B cell (primary cell): ENCODE measurements at places on chromosomes 2 and 18.
A peak's percentile ranks its signal among the peaks of the same experiment; 100 is the strongest.

- no peak for DNase-seq
Observed at GRCh38 chr18:36831139-36831538, 2.2 kb downstream of the KIAA1328 start.

DNA sequence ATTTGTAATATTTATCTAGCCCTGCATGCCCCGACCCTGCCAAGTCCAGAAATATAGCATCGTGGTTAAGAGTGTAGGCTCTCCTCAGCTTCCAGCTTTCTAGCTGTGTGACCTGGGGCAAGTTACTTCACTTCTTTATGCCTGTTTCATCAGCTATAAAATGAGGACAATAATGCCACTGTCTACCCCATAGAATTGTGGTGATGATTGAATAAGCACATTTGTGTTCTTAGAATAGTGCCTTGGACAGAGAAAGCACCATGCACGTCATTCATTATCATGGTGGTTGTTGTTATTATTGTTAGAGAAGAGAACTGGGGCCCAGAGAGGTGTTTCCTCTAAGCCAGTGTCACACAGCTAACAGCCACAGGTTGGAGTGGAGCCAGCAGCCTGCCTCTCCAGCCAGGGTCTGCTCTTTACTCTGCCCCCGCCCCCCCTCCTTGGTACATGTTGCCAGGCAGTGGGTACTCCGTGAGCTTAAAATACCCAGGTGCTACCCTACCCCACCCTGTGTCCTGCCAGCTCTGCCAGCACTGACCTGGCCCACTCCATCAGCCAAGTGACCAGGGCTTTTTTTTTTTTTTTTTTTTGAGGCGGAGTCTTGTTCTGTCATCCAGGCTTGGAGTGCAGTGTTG lies 202.1 kb downstream of the CTIF start:
- DNase-seq = no peak

DNA sequence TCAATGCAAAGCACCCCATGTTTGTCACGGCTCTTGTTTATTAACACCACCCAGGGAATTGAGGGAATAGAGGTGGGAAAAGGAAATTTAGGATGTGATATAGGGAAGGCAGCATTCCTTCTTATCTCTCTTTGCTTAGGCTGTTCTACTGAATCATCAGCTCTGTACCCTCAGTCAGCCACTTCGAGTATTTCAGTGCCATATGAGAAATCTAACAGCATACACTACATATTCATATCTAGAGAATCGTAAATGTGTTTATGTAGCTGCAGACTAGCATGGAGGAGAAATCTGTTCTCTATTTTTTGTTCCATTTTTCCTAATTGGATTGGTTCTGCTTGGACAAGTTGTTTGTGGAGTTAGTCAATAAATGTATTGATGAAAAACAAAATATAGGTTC lies 187.8 kb downstream of the CTNNA2 start:
- no peak for DNase-seq

DNA sequence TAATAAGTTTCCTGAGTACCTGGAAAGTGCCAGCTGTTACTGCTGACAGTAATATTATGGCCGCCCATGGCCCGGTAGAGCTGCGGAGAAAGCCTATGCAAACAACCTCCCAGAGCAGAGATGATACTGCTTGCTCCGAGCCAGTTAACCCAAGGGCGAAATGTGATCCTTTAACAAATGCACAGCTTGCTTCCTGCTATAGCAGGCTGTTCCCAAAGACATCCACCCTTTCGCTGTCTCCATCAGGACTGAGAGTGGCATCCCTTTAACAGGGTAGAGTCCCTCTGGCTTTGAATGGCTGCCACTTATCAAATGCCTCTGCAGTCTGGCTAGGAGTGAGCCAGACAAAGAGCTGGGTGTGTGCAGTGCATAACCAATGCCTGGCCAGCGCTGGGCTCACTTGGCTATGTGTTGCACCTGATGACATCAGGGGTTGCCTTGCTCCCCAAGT lies 69.7 kb upstream of the DAPL1 start:
- no peak for DNase-seq

DNA sequence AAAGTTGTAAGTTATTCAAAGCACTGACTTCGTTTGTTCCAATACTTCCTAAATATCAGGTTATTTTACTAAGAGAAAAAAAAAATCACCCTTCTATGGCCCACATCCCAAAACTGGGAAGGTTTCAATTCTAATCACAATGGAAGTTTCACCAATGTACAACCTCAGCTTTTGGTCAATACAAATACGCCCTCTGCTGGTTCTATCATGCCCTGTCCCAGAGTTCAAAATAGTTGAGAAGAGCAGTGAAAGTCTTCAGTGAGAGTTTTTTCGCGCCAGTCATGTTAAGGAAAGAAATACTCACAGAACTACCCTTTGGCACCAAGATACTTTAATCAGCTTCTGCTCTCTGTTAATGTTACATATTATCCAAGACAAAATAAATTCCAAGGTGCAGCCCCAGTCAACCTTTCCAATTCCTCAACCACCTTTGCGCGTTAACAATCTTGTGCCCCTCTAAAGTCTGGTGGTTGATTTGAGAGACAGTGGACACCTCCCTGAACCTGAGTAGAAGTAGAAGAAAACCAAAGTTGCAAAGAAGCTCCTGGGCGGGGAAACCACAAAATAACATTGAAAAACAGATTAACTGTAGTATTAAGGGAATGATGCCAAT lies 59.9 kb downstream of the SUMO1 start:
- DNase-seq = peak; percentile 69

GRCh38 chr2:120722246-120722567 lies 13.5 kb upstream of the GLI2 start:
- DNase-seq = no peak

DNA sequence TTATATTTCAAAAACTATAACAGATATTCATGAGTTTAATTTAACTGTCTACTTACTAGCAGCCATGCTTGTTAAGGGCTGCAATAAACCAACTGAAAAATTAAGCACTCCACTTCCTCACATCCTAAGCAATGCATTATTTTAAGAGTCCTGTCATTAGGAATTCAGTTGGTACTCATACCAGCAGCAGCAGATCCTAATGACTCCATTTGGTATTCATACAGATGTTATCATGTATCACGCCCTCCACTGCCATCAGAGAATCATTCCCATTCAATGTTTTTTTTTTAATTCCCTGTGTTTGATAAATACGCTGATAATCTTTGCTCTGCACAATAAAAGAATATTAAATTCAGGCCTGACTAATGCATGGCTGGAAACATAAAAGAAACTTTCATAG lies 236.8 kb downstream of the AFF3 start:
- DNase-seq = no peak

DNA sequence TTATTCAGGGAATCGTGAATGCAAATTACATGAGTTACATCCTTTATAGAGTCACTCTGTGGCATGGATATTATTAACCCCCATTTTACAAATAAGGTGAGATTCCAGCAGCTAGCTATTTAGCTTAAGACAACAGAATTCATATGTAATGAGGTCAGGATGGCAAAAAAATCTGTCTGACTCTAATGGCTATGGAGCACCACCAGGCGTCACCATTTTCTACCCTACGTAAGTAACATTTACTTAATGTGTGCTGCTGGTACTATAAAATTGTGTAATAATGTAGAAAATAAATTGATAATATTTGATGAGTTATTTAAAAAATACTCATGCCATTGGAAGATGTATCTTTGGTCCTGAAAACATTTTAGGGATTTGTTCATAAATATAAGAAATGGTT lies 2040.1 kb upstream of the LRRTM1 start:
- DNase-seq = no peak

DNA sequence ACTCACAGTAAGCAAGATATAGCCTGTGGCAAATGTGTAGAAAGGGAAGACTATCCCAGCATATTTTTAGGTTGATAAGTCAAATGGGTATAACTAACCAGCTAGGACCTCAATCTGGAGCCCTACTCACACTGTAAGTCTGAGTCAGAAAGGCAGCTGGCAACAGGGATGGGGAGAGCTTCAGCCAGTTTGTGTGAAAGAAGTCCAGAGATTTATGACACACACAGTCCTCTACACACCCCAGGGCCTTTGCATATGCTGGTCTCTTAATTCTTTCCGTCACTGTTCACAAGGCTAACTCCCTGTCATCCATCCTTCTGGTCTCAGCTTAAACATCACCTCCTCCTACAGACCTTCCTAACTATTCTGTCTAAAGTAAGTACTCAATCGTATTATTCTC lies 5.9 kb upstream of the TCF4 start:
- no peak for DNase-seq
